ENCODE measurements at places on chromosomes 1 and 21. TPM values are rescaled to one million over a fixed set of nuclear protein-coding genes. Genes with fewer than 3 reads are reported as not detected.

- no peak for DNase-seq
- H3K4me1 ChIP-seq = peaks cover 10% of the 10 kb centered on the region
- H3K27me3 ChIP-seq = no peaks in the 10 kb centered on the region
- H3K27ac ChIP-seq = no peak overlapping the region
Measured at GRCh38 chr1:2300851-2301606, 72.9 kb downstream of the SKI start.

GRCh38 chr1:87495147-87495546, 166.5 kb downstream of the LMO4 start:
- no peak for DNase-seq
- H3K4me3 ChIP-seq = no peak overlapping the region
- H3K4me1 ChIP-seq = peaks cover 31% of the 10 kb centered on the region
- no peak overlapping the region for H3K27ac ChIP-seq

- H3K27ac ChIP-seq = no peak overlapping the region
- peaks cover 49% of the 10 kb centered on the region for H3K27me3 ChIP-seq
- H3K36me3 ChIP-seq = no peaks in the 10 kb centered on the region
- DNase-seq = no peak
Measured at GRCh38 chr1:7257225-7257624, 472.0 kb downstream of the CAMTA1 start.

Gene PIGR
- total RNA-seq = not detected

Gene OLFML2B
- 4.8 TPM for total RNA-seq
